Stimulated activated CD8-positive, alpha-beta memory T cell treated with anti-CD3 and anti-CD28 coated beads, Interleukin-15, amount 100 ng/mL, for 1 hour (primary cell): ENCODE measurements at places on chromosomes 5 and 9.

DNA sequence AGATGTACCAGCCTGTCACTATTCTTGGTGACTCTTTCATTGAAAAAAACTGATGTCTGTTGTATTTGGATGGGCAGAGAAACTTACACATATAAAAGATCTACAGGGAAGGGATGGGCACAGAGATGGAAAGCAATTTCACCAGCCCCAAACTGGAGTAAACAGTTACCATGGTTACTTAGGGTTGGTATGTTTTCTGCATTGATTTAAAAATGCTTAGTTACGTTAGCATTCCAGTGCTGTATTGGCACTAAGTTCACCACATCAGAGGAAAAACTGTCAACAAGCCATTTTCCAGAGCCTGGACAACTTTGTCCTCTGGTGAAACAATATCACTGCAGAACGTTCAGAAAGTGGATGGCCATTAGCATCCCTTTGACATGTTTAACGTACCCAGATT is 28.0 kb downstream of the MARCHF3 start:
- DNase-seq = no peak

DNA sequence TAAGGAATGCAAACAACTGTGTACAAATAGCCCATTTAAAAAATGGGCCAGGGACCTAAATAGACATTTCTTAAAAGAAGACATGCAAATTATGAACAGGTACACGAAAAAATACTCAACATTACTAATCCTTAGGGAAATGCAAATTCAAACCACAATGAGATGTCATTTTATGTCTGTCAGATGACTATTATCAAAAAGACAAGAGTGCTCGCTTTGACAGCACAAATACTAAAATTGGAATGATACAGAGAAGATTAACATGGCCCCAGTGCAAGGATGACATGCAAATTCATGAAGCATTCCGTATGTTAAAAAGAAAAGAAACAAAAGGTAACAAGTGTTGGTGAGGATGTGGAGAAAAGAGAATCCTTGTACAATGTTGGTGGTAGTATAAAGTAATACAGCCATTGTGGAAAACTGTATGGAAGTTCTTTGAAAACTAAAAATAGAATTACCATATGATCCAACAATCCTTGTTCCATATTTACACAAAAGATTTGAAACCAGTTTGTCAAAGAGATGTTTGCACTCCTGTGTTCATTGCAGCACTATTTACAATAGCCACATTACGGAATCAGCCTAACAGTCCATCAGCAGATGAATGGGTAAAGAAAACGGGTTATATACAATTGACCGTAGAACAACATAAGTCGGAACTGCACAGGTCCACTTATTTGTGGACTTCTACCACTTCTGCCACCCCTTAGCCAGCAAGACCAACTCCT is 47.2 kb upstream of the PCAT7 start:
- DNase-seq = no peak

DNA sequence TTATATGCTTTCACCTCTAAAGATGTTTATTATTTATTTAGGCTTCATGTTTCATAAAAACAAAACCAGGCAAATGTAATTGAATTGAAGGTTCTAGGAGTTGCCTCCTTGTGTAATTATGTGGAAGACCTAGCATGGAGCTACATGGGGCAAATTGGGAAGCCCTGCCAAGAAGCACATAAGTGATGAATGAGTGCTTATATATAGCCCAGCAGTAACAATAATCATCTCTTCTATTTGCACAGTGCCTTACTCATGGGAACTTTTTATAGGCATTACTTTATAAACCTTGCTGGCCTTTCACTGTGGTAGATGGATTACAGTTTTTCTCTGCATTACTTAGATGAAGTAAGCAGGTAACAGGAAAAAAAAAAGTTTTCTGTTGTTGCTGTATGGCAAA is 40.0 kb upstream of the GRAMD2B start:
- DNase-seq = no peak

DNA sequence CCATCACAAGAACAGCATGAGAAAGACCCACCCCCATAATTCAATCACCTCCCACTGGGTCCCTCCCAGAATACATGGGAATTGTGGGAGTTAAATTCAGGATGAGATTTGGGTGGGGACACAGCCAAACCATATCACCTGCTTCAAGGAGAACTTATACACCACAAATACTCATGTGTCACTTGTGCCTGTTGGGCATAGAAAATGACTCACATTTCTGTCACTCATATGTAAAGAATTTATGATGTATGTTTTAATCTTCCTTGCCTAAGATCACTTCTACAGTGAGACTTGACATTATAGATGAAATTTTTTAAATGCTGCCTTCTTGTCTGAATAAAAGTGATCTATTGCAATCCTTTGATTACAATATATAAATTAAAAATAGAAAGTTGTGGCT is 23.0 kb upstream of the PRDM6 start:
- DNase-seq = no peak

DNA sequence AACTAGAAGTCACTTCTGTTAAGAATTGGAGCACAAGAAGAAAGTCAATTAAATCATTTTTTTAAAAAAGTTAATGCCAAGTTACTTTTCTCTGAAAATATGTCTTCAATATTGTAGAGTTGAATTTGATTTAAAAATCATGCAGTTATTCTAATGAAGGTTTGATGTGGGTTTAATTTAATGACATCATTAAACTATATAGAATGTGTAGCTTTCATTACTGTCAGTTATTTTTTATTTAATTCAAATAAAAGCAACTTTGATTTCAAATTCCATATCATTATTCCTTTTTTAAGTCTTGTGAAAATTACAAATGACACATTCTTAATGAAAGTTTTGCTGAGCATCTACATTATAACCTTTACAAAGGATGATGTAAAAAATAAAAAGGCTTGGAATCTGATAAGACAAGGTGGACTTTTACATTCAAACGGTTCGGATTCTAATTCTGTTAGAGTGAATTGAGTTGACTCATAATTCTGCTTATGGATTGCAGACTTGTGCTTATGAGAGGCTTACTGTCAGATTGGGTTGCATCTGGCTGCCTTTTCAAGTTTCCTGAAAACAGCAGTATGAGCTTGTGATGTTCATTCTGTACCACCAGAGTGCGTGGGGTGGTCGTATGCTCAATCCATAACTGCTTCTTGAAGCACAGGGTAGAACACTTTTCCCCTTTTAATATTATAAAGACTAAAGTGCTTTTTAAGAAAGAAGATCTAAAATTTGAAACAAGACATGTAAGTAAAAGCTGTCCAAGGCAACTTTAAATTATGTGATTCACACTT is 253.0 kb upstream of the ARRDC3 start:
- no peak for DNase-seq

DNA sequence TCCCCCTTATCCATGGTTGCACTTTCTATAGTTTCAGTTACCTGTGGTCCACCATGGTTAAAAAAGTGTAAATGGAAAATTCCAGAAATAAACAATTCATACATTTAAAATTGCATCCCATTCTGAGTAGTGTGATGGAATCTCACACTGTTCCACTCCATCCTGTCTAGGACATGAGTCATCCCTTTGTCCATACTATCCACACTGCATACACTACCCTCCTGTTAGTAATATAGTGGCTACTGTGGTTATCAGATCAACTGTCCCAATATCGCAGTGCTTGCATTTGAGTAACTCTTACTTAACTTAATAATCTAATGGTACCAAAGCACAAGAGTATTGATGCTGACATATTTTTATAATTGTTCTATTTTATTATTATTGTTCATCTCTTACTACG is 100.7 kb downstream of the RAB3C start:
- no peak for DNase-seq

GRCh38 chr5:158751961-158752655 is 347.6 kb downstream of the EBF1 start:
- DNase-seq = no peak

GRCh38 chr9:136748666-136749611 is 614 bp upstream of the LCN6 start:
- DNase-seq = no peak
